ENCODE measurements at places on chromosomes 12 and 14.

DNA sequence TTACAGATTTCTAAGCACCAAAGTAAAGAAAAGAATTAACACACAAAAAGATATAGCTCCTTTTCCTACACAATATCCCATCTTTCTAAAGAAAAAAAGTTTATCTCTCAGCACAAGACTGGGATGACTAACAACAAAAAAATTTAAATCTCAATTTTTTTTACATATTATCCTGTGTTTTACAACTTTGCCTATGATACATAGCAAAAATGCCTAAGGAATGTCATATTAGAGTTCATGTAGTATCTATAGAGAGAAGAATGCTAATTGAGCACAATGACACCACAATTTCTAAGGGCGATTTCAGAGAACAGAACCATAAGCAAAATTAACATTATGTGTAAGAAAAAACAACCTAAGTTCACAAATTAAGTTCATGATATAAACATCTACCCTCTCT is 16.3 kb downstream of the C2CD5 start:
- no peak for DNase-seq

- DNase-seq, result no peak
Measured at GRCh38 chr12:57270966-57271470, 20.0 kb upstream of the STAC3 start.

DNA sequence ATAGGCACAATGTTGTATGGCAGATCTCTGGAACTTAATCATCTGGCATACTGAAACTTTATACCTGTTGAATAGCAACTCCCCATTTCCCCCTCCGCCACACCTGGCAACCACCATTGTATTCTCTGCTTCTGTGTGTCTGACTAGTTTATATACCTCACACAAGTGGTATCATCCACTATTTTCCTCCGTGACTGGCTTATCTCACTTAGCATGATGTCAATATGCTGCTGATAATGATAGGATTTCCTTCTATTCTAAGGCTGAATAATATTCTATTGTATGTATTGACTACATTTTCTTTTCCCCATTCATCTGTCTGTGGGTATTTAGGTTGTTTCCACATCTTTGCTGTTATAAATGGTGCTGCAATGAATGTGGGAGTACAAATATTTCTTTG is 21.5 kb downstream of the BRMS1L start:
- no peak for DNase-seq

GRCh38 chr12:49332441-49332861 is 4.5 kb downstream of the C1QL4 start:
- no peak for DNase-seq

GRCh38 chr12:91507754-91508153 is 325.1 kb upstream of the DCN start:
- no peak for DNase-seq

GRCh38 chr12:10155966-10156365 is 16.0 kb downstream of the OLR1 start:
- DNase-seq, result no peak
